ENCODE measurements at places on chromosomes 13 and 19.

DNA sequence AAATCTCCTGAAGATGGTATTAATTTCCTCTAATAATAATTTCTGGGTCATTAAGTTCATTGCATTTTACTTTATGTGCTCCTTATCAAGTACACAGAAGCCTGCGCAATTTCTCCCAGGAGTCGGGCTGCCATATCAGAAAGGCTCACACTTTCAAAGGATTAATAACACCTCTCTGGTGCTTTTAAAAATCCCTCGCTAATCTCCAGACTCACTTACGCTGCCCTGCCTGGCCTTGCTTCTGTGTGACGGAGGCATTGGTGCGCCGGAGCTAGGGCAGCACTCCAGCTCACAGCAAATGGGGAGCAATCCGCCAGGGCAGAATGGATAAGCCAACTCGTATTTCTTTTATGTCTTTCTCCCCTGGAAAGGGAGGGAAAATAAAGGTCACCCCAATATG, 300.8 kb downstream of the EFNB2 start:
- no peak for DNase-seq

DNA sequence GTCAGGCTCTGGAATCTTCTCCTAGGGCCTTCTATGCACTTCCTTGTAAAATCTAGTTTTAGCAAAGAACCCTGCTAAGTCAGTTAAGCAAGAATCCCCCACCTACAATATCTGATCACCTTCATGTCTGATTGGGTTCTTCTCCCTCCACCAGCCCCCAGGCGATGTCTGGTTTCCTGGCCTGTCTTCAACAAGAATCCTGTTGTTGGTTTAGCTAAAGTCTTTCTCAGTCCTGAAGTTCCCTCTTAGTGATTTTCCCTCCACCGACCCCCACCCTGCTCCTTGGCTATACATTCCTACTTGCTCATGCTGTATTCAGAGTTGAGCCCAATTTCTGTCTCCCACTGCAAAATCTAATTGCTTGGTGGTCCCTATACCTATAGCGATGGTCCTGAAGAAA, 35.2 kb upstream of the SLC46A3 start:
- DNase-seq, result no peak

DNA sequence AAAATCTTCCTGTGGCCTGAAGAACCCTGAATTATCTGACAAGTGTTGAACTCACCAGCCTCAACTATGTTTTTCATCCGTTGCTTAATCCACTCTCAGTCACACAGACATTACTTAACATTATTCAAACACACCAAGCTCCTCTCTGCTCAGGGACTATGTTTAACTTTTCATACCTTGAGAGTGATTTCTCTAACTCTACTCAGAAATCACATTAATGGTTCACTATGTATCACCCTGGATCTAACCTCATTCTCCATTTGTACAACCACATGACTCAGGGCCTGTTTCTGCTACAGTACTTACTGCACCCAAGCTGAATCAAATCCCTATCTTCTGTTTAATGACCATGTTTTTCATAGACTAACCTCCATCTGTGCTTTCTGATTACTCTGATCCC, 553.7 kb upstream of the PRR20A start:
- no peak for DNase-seq

DNA sequence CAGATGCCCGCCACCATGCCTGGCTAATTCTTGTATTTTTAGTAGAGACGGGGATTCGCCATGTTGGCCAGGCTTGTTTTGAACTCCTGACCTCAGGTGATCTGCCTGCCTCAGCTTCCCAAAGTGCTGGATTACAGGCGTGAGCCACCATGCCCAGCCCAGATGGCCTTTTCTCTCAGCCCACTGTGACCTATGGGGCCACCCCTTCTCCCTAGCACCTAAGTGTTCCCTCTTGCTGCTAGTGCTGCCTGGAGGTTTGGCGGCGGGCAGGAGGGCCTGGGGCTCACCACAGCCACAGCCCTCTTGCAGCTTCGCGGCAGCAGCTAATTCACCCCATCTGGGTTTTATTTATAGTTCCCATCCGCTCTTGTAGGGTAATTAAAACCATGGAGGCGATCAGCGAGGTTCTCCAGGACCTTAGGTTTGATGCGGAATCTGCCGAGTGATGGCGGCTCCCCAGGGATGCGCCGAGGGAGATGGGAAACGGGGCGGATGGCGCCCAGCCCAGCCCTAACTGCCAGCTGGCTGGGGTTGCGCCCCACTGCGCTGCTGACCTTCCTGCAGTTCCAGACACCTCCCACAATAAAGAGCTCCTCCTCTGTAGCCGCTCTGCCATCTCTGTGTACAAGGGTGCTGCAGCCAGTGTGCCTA, 3.3 kb downstream of the REX1BD start:
- no peak for DNase-seq

GRCh38 chr19:1970003-1970805, 29.2 kb downstream of the CSNK1G2 start:
- no peak for DNase-seq

DNA sequence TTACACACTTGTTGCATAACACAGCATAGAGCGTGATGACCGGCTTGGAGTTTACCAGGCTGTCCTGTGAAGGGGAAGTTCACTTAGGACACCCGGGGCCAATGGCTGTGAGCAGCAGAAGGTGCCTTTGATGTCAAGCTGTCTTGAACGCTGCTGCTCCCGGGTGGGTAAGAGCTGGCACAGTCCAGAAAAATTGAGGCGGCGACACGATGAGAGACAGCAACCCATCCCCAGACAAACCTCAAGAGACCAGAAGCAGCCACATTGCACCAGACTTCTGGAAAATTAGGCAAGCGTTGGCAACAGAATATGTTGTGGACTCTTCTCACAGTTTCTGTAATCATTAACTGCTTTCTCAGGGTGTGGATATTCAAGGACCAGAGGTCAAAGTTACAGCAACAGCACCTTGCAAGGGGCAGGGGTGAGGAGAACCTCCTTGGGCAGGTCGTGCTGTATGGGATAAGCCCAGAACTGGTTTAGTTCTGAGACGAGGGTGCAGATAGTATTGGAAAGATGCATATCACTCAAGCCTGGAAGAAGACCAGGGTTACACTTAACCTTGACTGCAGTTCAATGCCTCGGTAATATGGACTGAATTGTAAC, 10.1 kb downstream of the NFILZ start:
- DNase-seq, result no peak

DNA sequence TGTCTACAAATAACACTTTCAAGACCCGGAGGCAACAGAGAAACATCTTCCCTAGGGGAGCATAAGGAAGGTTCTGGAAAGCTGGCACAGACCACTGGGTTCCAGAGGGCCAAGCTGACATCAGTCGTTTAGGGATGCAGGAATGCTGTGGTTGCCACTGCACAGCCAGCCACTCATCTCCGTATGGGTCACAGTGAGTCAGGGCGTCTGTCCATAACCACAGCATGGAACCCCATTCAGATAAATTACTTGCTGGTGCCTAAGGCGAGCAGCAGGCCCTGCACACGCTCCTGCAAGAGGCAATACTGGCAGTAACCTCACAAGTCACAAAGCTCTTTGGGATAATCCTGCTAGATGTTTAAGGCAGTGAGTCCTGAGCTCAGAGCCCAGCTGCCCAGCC, 140.9 kb upstream of the UBL3 start:
- DNase-seq, result no peak

DNA sequence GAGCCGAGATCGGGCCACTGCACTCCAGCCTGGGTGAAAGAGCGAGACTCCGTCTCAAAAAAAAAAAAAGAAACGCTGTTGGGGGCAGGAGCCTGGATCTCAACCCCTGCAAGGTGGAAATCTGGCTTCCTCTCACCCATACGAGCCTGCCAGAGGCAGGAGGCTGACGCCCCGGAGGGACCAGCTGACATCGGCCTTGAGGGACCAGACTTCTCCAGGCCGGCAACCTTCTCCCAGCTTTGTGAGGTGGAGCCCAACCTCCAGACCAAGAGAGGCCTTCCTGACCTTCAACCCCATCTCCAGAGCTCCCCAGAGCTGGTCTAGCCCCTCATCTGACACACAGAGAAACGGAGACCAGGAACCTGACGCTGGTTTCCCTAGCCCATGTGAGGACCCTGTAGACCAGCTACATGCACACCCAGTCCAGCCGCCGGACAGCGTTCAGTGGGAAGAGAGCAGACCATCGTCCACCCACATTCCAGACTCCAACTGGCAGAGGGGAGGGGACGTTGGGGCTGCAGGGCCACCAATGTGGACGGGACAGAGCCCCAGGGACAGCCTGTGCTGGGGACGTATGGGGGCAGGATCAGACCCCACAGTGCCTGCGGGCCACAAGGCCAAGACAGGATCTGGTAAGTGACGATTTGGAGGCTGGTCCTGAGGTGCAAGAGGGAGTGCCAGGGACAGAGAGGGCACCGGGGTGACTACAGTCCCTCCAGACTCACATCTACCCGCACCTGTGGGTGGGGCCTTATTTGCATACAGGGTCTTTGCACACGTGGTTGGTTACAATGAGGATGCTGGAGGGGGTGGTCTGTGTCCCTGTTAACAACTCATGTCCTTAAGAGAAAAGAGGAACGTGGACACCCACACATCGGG, 11.4 kb downstream of the SBNO2 start:
- DNase-seq, result no peak
